Daoy (cell line): ENCODE measurements at places on chromosomes 5 and 9. TPM values are rescaled to one million over a fixed set of nuclear protein-coding genes. Genes with fewer than 3 reads are reported as not detected.
A peak's percentile ranks its signal among the peaks of the same experiment; 100 is the strongest.

GRCh38 chr9:97510797-97511654, 9.6 kb downstream of the TMOD1 start:
- peak; percentile 92 for DNase-seq

DNA sequence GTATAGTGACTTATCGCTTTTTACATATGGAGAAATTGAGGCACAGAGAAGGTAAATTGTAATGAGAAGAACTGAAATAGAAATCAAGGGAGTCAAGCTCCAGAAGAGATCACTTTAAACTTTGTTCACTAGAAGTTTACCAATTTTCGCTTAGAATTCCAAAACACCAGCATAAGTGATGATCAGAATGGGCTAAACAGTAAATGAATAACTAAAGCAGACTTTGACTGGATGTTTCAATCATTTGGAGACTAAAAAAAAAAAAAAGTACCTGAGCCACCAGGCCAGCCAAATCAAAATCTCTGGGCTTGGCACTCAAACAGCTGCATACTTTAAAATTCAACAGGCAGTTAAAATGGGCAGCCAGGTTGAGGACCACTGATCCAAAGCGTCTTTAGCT, 38.2 kb upstream of the FYB1 start:
- no peak for DNase-seq

Gene FBP2
- total RNA-seq, result not detected in 2 replicates

GRCh38 chr5:20323323-20323722, 335.3 kb upstream of the CDH18 start:
- no peak for DNase-seq

- DNase-seq, result no peak
Measured at GRCh38 chr5:61159836-61160235, 2.4 kb downstream of the SMIM15 start.

Gene TAS2R1
- not detected in 2 replicates for total RNA-seq

- no peak for DNase-seq
Measured at GRCh38 chr9:126665644-126666035, 51.9 kb downstream of the LMX1B start.

DNA sequence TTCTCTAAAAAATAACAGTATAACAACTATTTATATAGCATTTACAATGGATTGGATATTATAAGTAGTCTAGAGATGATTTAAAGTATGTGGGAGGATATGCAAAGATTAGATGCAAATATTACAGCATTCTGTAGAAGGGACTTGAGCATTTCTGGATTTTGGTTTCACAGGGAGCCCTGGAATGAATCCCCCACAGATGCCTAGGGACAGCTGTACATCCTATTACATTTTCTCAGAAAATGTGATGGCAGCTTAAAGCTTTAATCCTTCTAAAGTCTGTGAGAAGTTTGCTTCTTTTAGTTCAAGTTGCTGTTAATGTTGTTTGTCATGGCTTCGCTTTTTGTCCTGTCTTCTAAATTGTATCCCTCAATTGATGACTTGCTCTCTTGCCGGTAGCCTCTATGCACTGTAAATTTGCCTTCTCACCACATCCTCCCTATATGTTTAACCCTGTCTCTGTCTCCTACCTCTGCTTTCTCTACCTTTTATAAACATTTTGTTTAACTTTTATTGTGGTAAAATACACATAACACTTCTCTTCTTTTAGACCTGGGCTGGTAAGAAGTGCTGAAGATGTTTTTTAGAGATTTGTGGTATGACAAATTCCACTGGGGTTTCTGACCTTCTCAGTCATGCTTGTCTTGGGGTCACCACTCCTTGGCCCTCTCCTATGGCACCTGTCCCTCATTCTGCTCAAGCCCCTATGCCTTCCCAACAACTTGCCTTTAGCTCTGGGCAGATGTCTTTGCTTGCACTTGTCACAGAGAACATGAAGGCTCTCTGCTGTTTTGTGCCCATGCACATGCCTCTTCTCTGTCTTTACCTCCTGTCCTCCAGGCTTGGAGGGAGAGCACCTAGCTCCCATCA, 37.9 kb downstream of the LNPEP start:
- DNase-seq, result no peak

- DNase-seq, result no peak
Measured at GRCh38 chr5:157066080-157066479, 7.2 kb upstream of the HAVCR1 start.

DNA sequence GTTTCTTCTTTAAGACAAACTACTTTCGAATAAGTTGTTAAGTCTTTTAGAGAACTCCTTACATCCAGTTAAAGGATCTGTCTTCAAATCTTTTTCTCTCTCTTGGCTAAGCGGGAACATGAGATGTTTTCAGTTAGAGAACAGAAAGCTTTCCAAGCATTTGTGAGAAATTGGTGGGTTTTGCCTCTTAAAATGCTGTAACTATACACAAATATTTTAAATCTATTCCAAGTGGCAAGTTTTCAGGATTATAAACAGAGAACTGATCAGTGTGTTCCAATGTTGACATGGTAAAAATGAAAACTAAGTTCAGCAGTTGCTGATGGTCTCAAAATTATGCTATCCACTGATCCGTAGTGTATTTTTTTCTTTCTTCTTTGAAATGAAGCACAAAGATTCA, 100.4 kb downstream of the EBF1 start:
- no peak for DNase-seq

GRCh38 chr5:26942481-26942880, 95.9 kb downstream of the CDH9 start:
- DNase-seq, result no peak

- DNase-seq, result peak; percentile 70
Measured at GRCh38 chr5:20972419-20972925, 984.5 kb upstream of the CDH18 start.

Gene PCDHGB5
- 0.09 TPM in 1 of 2 replicates, not detected in the other for total RNA-seq

DNA sequence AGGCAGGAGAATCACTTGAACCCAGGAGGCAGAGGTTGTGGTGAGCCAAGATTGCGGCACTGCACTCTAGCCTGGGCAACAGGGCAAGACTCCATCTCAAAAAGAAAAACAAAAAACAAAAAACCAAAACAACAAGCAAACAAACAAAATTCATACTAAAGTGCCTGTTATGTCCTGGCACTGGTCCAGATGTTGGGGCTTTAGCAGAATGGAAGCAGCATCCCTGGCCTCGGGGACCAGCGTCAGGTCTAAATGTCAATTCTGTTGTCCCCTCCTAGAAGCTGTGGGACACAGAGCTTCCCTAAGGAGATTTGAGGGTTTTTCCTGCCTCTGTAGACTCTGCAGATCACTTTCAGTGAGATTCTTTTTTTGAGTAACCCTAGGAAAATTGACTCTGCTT, 26.2 kb downstream of the PPARGC1B start:
- no peak for DNase-seq

Gene ACTBL2
- 7.1 and 8.7 TPM in 2 replicates for total RNA-seq

Gene CDH6
- 0.15 and 0.57 TPM in 2 replicates for total RNA-seq

- no peak for DNase-seq
Measured at GRCh38 chr9:37905131-37905505, 1.2 kb upstream of the SLC25A51 start.

Gene IL7R
- total RNA-seq, result 42.5 and 45.6 TPM in 2 replicates

Gene ALDH1A1
- total RNA-seq, result not detected in 2 replicates

Gene SCGB3A2
- not detected in 2 replicates for total RNA-seq

GRCh38 chr5:167460449-167461020, 830.9 kb upstream of the WWC1 start:
- no peak for DNase-seq

Gene SPATA31D4
- total RNA-seq, result not detected in 2 replicates

- DNase-seq, result no peak
Measured at GRCh38 chr9:129146441-129146941, 31.6 kb downstream of the IER5L start.

DNA sequence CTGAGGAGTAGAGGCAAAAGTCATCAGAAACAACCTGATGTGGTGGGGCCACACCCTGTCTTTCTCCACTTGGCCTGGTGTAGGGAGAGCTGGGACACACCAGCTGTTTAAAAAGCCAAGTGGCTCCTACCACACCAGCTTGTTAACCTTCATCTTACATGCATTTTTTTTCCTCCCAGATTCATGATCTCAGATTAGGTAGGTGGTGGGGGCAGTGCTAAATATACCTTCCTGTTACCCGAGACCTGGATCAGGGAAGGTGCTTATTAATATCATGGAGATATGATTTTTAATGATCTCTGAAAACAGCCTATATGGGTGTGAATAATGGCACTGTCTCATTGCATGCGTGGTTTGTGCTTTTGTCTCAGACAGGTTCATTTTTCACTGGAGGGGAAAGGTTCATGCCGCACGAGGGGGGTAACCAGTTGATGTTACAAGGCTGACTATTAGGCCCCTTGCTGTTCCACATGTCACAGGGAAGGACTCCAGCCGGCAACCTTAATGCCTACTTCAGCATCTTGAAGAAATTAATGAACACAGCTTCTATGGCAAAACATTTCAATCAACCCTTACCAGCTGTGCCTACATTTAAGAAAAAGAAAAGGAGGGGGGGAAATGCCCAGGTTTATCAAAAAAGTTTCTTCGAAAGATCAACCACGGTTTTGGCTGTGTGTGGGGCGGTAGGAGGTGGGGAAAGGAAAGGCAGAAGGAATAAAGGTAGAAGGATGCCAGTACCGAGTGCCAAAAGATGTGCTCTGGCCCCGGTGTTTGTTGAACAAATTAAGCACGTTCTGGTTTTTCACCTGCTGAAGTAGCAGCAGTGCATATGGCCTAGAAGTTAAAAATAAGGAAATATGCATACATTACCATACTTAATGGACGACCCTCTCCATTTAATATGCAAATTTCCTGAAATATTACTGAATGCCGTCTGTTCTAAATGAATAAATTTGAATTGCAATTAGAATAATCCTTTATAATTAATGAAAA, 185.4 kb downstream of the EBF1 start:
- no peak for DNase-seq

- DNase-seq, result no peak
Measured at GRCh38 chr5:72191404-72191803, 84.1 kb downstream of the MAP1B start.

GRCh38 chr5:13985731-13986418, 41.4 kb upstream of the DNAH5 start:
- DNase-seq, result peak; percentile 92

- DNase-seq, result peak; percentile 22
Measured at GRCh38 chr9:106419829-106420228, 443.1 kb upstream of the ZNF462 start.
